ENCODE measurements at places on chromosomes 7 and 10.

GRCh38 chr10:52313933-52314821 lies at the start of gene DKK1:
TSS of gene DKK1 (plus strand) at chr10:52314281. CDS start at chr10:52314435, 154 bp downstream.
- peak; percentile 77 for DNase-seq

GRCh38 chr7:98137826-98138151 lies 31.1 kb downstream of the LMTK2 start:
- no peak for DNase-seq

- DNase-seq, result no peak
Observed at GRCh38 chr7:108380517-108380916, 75.7 kb downstream of the NRCAM start.

DNA sequence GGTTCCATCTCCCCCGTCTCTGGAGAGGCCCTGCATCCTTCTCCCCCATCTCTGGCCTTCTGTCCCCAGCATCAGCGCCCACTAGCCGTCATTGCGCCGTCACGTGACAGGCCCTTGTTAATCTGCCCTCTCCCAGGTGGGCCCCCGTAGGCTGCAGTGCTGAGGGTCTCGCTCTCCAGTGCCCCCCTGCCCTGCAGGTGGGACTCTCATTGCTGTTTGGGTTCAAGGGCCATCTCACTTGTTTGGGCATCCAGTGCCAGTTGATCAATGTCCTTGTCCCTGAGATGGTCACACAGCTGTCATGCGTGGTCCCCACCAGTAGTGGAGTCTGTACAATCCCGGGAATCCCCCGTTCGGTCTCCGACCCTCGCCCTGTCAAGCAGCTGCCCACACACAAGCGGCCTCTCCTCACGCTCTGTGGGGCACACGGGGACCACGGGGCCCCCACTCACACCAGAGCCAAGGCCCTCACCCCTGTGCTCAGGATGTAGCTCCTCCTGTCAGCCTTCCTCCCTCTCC lies 114.0 kb downstream of the INPP5A start:
- no peak for DNase-seq

DNA sequence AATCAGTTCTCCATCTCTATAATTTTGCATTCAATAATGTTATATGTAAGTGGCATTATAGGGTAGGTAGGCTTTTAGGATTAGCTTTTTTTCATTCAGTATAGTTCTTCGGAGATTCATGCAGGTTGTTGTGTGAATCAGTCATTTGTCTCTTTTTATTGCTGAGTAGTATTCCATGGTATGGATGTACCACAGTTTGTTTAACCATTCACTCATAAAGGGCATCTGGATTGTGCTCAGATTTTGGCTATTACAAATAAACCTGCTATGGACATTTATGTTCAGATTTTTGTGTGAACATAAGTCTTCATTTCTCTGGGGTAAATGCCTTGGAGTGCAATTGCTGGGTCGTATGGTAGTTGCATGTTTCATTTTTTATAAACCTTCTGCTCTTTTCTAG lies 4.4 kb upstream of the OGDHL start:
- DNase-seq, result no peak

DNA sequence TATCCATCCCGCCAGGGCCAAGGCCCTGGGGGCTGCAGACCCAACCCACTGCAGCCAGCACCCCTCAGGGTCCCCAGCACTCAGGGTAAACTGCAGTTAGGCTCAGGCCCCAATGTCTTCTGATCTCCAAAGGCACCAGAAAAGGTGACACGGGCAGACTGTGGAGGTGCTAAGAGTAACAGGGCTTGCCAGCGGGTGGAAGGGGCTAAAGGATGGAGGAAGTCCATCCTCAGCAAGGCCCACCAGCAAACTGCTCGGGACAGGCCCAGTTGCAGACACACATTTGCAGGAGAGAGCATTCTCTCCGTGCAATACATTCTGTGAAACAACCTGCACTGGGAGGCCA lies 95.6 kb upstream of the DDC start:
- DNase-seq, result no peak

DNA sequence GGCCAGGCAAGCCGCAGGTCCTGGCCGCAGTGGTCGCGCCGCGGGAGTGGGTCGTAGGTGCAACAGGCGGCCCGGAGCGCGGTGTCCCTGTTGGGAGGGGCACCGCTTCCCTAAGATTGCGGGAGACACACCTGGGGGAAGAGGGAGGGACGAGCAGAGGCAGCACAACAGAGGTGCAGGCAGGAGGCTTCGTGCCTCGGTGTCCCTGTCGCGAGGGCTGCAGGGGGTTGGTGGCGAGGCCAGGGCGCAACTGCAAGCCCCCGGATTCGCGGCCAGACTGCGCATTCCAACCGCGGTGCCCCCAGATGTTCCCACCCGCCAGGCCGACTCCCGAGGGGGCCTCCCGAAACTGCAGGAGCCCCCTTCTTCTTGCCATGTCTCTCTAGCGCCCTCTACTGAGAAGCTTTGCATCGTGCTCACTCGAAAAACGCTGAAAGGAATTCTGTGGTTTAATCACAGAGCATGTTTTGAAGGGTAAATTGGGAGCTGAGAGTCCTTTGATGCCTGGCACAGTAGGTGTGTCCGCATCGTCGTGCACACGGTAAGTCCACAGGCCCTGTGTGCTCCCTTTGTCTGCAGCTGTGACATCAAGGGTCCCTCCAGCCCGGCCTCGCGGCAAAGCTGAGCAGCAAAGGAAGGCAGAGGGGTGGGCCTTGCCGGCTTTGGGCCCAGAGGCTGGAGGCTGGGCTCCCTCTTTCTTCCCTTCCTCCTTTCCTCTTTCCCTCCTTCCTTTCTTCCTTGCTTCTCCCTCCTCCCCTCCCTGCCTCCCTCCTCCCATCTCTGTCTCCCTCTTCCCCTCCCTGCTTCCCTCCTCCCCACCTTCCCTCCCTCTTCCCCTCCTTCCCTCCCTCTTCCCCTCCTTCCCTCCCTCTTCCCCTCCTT lies 6.2 kb upstream of the MBL2 start:
- DNase-seq, result no peak

- DNase-seq, result no peak
Observed at GRCh38 chr10:113716109-113716910, 35.2 kb upstream of the PLEKHS1 start.

DNA sequence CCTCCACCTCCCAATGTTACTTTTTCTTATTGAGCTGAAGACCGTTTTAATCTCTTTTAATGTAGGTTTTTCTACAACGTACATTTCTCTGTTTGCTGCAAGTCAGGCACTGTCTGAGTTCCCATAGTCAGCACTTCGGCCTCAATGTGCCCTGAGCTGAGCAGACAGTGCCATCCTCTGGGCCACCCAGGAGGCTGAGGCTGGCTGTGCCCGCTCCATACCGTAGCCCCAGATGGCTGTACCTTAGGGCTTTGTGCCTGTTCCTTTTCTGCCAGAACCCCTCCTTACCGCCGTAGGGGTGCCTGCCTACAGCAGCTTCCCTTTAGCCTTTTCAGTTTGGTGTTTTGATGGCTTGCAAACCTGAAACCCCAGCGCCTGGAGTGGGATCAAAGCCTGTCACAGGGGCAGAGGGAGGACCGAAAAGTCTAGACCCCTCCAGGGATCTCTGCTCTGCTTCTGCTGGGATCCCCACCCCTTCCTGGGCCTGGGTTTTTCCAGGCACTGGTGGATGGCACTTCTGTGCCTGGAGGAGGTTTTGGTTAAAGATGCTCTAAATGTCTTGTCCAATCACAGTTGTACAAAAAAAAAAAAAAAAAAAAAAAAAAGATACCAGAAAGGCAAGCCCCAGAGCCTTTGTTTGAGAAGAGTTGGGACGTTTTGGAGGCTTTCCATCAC lies 9.0 kb downstream of the AGAP3 start:
- DNase-seq, result no peak

GRCh38 chr10:114305521-114305925 lies 66.5 kb downstream of the VWA2 start:
- no peak for DNase-seq

GRCh38 chr7:23945472-23945871 lies 235.5 kb downstream of the STK31 start:
- no peak for DNase-seq

GRCh38 chr10:85558533-85558932 lies 808.1 kb downstream of the GRID1 start:
- DNase-seq, result no peak

GRCh38 chr7:73721377-73721817 lies 1.9 kb upstream of the STX1A start:
- no peak for DNase-seq

GRCh38 chr10:60135020-60135419 lies 228.7 kb upstream of the CCDC6 start:
- DNase-seq, result no peak

DNA sequence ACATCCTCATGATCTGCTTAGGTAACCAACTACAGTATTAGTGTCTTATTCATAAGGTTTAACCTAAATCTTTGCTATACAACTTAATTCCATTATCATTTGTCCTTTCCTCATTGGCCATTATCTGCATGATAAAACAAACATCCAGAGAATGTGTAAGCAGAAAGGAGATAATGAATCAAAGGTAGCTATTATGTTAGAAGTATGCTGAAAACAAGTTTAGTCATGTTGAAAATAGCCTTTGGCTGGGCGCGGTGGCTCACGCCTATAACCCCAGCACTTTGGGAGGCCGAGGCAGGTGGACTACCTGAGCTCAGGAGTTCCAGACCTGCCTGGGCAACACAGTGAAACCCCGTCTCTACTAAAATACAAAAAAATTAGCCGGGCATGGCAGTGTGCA lies 78.2 kb downstream of the NT5C2 start:
- DNase-seq, result no peak

DNA sequence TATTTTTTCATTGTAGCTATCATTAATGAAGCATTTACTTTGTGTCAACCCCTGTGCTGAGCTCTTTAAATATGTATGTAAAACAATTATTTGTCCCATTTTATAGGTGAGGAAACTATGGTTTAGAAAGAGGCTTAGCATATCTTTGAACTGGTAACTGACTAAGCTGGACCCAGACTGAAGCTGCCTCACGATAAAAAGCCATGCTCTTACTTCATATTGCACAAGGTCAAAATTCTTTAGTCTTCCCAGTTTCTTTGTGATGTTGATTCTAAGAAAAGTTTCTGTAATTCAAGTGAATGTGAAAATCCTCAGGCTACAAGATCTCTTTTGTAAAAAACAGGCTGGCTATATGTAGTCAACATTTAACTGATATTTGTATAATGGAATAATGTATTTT lies 46.6 kb upstream of the SLC16A12 start:
- DNase-seq, result no peak

DNA sequence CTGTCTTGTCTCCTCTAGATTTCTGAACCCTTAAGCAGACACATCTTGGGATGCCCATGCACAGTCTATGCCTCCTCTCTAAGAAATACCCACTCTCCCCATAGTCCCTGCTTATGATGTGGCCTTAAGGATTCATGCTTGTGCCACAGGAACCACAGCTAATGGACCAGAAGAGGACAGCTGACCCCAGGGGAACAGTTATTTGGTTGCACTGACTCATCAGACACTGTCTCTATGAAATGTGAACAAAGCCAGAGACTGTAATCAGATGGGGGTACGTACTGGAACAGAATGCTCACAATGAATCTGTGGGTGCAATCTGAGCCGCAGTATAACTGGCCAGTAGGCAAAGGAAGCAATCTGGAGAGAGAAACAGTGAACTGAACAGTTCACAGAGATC lies 121.9 kb downstream of the USP6NL start:
- no peak for DNase-seq

DNA sequence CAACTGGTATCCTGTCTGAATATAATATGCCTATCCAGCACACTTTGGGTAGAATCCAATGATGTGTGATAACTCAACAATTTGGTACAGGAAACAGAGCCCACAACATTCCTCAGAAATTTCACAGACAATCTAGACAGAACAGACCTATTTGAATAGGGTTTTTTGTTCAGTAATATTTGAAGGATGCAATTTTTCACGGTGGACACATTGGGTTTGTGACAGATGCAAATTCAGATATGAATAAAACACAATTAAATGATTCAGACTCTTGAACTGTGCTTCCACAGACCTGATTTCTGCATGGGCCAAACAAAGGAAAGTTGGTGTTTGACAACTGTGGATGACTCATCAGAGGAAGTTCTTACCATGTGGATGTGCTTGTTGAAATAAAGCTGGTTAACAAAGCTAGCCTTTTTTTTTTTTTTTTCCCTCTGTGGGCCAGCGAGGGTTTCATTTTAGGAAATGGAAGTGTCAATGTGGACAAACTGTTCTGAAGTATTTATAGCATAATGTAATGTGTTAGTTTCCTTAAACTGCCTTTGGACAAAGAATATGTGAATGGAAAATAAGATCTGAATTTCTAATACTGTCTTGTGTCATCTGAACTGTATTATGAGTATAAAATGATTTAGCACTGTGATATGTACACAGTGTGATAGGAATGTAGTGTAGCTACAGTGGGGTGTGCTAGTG lies 43.2 kb upstream of the FAM133B start:
- DNase-seq, result no peak

All from left colon (tissue), 2 donors.